ENCODE measurements at places on chromosomes 2 and 18.

DNA sequence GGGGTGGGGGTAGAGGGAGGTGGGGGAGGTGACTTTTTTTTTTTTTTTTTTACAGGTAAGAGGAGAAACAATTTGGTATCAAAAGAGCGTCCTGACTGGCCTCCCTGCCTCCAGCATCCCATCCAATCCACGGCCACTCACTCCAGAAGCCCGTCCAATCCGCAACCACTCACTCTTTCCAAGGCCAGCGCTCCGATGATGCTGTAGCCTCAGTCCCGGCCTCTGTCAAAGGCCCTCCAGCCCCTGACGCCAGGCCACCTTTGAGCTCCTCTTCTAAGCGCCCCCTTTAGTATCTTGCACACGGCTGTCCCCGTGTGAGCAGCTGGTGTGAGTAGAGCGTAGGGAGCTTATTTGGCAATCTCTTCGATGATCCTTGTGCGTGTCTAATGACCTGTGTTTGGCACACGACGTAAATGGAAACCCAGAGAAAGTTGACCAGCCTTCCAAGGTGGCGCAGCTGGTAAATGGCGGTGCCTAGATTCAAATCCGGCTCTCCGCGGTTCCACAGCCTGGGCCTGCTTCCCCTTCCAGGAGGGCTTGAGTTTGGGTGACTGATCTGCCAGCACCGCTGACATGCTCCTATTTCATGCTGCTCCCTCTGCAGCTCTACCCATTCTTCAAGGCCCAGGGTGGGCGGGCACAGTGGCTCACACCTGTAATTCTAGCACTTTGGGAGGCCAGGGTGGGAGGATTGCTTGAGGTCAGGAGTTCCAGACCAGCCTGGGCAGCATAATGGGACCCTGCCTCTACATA lies 23.8 kb upstream of the PXDN start:
- no peak for DNase-seq

DNA sequence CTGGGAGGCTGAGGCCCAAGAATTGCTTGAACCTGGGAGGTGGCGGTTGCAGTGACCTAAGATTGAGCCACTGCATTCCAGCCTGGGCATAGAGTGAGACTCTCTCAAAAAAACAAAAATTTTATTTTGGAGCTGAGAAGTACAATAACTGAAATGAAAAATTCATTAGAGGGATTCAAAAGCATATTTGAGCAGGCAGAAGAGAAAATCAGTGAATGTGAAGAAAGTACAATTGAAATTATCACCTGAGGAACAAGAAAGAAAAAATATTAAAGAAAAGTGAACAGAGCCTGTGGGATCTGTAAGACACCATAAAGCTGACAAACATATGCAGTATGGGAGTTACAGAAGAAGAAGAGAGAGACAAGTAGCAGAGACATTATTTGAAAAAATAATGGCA lies 137.1 kb downstream of the RAB3GAP1 start:
- DNase-seq, result no peak

DNA sequence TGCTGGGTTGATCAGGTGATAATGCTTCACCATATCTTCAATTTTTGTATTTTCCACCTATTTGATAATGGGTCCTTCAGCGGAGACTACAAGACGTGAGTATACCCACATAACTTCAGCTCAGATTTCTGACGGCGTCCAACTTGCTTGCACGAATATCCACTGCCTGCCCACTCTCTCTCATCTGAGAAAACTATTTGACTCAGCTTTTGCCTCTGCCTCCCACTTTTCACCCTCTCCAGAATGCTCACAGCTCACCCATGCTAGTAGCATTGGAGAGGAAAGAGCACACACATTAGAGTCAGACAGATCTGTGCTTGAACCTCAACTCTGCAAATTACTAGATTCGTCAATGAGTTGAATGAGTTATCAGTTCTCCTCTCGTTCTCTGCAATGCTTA lies 166.8 kb downstream of the BCL2 start:
- no peak for DNase-seq

- DNase-seq, result no peak
These were observed 2.8 kb downstream of the DUSP2 start for GRCh38 chr2:96142217-96143113.

GRCh38 chr18:48075707-48076093 lies 145.2 kb upstream of the SMAD2 start:
- no peak for DNase-seq

DNA sequence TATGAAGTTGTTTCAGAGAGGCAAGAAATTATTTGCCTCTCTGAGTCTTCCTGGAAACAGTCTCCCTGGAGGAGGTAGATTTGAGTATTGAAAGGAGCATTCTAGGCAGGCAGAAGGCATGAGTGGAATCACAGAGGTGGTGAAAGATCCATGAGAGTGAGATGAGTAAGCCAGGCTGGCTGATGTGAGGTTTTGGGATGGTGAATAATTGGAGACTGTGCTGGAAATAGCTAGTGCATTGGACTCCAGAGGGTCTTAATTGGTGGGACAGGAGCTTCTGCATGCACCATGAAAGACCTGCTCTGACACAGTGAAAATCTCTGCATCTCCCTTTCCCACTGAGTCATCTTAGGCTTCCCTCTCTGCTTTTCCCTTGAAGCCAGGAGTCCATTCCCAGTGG lies 46.3 kb downstream of the CDC42EP3 start:
- no peak for DNase-seq

- no peak for DNase-seq
These were observed 5.3 kb downstream of the ONECUT2 start for GRCh38 chr18:57440331-57441070.

GRCh38 chr18:12031846-12032245 lies 50.5 kb downstream of the IMPA2 start:
- DNase-seq, result no peak

GRCh38 chr2:171522788-171523087 lies 464 bp downstream of the CYBRD1 start:
- no peak for DNase-seq

GRCh38 chr2:75162897-75163296 lies 36.4 kb downstream of the TACR1 start:
- DNase-seq, result no peak

- no peak for DNase-seq
These were observed 112.8 kb upstream of the FN1 start for GRCh38 chr2:215548714-215549113.

DNA sequence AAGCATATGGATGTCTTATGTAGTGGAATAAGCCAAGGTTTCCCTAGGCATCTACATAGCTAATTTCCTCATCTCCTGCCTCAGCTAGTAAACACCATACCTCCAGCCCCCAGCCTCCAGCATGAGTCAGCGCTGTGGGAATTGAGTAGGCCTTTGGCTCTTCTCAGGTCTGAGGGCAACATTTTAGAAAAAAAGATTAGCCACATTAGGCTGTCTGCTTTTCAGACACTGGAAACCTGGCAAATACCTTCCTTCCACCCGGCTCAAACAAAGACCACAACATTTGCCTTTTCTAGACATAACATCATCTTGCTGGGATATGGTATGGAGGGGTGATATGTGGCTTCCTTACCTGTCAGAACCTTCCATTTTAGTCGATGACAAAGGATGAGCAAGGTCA lies 6.1 kb upstream of the CCDC195 start:
- no peak for DNase-seq

- DNase-seq, result no peak
These were observed 136.1 kb upstream of the CHAC2 start for GRCh38 chr2:53631313-53632125.

- no peak for DNase-seq
These were observed 73.7 kb downstream of the GREB1L start for GRCh38 chr18:21315741-21316197.

GRCh38 chr2:128735296-128735960 lies 416.8 kb upstream of the HS6ST1 start:
- no peak for DNase-seq

DNA sequence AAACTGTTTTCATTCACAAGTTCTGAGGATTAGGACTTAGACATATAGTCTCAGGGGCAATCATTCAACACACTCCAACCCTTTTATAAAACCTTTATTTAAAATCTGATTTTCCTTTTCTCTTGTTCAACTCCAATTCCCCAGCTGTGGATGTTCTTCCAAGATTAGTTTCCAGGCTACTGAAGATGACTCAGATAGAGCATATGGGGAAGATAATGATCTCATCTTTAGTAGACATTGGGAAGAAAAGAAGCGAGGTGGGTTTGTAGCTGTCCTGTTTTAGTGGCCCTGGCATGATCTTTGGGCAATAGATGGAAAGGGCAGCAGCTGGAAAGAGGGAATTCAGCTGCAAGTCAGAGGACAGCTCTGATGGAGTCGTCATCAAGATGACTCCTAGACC lies 247.7 kb upstream of the CCDC68 start:
- DNase-seq, result no peak

DNA sequence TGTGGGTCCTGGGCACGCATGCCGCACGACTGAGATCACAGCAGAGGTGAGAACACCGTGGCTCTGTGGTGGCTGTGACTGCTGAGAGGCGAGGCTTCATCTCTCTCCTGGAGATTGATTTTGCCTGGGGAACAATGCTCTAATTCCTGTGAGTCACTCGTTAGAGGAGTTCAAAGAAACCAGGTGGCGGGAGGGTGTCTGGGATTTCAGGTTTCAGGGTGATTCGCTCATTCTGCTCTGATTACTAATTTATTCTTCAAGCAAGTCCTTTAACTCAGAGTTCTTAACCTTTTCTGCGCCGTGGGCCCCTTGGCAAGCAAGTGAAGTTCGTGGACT lies 56.3 kb downstream of the GLI2 start:
- no peak for DNase-seq

DNA sequence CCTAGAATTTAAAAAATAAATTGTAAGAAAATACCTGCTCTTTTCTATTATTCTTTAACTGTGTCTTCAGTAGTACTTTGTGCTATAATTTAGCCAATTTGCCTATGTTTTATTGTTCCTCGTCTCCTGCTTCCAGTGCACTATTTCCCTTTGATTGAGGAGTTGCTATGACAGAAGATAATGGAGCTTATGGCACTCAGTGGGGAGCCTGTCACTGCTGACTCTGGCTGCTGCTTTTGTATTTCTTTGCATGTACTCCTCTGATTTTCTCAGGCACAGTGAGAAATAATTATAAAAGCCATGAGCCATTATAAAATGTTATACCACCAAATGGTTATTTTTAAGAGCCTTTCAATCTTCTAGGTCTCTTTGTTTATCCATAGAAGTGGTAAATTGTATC lies 1310.8 kb upstream of the SLC39A10 start:
- DNase-seq, result peak; percentile 64

DNA sequence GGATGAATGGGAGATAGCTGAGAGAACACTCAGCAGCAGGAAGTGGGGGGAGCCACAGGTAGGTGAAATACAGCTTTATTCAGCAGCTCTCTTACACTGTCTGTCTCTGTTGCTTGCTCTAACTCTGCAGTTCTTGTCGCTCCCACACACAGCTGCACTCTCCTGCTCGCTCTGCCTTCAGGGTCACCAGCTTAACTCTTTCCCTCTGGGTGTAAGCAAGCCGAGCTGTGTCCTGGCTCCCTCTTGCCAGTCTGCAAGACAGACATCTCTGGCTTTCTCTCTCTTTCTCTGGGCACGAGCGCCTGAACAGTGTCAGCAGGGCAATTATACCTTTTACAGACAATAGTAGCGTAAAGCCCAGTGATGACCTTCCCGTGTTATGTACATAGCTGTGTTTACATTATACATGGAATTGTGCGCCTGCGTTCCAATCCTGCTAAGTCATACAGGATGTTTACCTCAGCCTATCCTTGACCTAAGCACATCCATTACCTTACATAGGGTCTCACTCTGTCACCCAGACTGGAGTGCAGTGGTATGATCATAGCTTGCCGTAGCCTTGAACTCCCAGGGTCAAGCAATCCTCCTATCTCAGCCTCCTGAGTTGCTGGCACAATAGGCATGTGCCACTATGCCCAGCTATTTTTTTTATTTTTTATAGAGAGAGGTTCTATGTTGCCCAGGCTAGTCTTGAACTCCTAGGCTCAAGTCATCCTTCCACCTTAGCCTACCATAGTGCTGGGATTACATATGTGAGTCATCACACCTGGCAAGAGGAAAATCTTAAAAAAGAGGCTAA lies 57.8 kb upstream of the CHN1 start:
- no peak for DNase-seq

DNA sequence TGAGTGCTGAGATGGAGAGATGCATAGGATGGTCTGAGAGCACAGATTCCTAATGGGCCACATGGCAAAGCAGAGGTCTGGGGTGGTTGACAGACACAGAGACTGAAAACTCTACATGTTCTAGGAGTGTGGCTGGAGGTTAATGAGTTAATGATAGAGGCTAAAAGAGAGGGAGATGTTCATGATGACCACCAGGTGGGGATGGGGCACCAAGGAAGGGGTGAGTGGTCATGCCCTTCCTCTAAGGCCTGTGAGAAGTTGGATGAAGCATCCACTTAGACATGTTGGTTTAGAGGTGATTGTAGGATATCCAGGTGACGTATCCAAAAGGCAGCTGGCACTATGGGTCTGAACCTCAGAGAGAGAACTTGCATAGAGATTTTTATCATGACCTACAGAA lies 102.1 kb downstream of the LRP2 start:
- no peak for DNase-seq

- no peak for DNase-seq
These were observed at the start of gene NLRC4 for GRCh38 chr2:32264422-32265105. NLRC4 (minus strand) TSS chr2:32264886; CDS start chr2:32256775, 8,111 bp downstream.

GRCh38 chr2:186348200-186348599 lies 137.9 kb upstream of the ZC3H15 start:
- DNase-seq, result no peak

DNA sequence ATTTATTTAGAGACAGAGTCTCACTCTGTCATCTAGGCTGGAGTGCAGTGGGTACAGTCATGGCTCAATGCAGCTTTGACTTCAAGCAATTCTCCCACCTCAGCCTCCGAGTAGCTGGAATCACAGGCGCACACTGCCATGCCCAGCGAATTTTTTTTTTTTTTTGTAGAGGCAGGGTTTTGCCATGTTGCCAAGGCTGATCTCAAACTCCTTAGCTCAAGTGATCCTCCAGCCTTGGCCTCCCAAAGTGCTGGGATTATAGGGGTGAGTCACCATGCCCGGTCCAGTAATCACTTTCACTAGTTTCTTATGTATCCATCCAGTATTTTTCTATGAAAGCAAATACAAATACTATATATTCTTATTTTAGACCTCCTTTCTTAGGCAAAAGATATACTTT lies 24.0 kb downstream of the PRKAG3 start:
- DNase-seq, result no peak
